Left ventricle myocardium inferior (tissue), 1 donor: ENCODE measurements at places on chromosomes 5 and 9. TPM values are rescaled to one million over a fixed set of nuclear protein-coding genes. Genes with fewer than 3 reads are reported as not detected.

KCTD16 gene
- 0.08 TPM for total RNA-seq

SHOC1 gene
- total RNA-seq = not detected

RNF180 gene
- 12.9 TPM for total RNA-seq

SLC25A46 gene
- total RNA-seq = 67.9 TPM

GABRA6 gene
- total RNA-seq = not detected

- H3K4me3 ChIP-seq = no peak overlapping the region
- H3K27ac ChIP-seq = no peak overlapping the region
- no peaks in the 10 kb centered on the region for H3K27me3 ChIP-seq
- H3K36me3 ChIP-seq = no peaks in the 10 kb centered on the region
- DNase-seq = no peak
Observed at GRCh38 chr5:137201876-137202275, 297.2 kb downstream of the SPOCK1 start.

DNA sequence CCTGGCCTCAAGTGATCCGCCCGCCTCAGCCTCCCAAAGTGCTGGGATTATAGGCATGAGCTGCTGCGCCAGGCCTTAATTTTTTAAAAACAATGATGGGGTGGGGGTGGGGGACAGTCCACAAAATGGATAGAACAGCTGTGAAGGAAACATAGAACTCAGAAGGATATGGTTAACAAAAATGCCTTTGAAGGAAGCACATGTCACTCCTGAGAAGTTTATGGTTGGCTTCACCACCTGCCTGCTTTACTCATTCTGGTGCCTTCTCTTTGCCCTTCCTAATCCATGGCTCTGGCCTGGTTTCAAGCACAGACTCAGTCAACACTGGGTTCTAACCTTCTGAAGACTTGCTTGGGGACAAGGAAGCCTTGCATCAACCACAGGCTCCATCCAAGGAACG, 10.3 kb downstream of the BAG1 start:
- no peak for DNase-seq
- H3K27me3 ChIP-seq = no peaks in the 10 kb centered on the region
- H3K36me3 ChIP-seq = peaks cover 91% of the 10 kb centered on the region
- H3K4me1 ChIP-seq = peaks cover 19% of the 10 kb centered on the region
- no peak overlapping the region for H3K27ac ChIP-seq

DNA sequence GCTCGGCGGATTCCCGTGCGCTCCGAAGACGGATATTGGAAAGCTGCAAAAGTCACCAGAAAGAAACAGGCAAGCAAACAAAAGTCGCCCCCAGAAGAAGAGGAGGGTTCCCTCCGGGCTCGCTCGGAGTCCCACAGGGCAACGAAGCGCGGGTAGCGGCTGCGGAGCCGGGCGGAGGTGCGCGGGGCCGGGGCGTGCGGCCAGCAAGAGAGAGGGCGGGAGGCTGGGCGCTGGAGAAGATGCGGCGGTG, at the start of gene FBN2:
Gene FBN2, minus strand, starts transcription at position 246 of the 250 bp plus-strand sequence. CDS start 642 bp downstream, outside the sequence.
- peaks cover 53% of the 10 kb centered on the region for H3K27me3 ChIP-seq
- no peak for DNase-seq
- peaks cover 26% of the 10 kb centered on the region for H3K4me1 ChIP-seq
